ENCODE measurements at places on chromosomes 12 and 14. TPM values are rescaled to one million over a fixed set of nuclear protein-coding genes. Genes with fewer than 3 reads are reported as not detected.

DNA sequence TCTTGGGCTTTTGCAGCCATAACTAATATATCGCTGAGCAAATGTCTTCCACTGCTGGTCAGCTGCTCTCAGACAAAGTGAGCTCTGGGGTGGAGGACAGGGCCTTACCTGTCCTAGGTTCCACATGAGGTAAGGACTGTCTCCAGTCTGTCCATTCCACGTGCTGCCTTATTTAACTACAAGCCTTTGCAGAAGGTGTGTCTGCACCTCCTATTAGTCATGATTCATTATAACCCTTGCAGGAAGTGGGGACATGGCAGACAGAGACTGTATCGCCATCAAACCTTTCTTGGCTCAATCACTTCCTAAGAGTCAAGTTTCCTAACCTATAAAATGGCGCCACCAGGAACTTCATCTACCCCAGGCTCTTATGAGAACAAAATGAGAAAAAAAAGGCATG lies 46.9 kb downstream of the SLC25A47 start:
- DNase-seq = no peak

GRCh38 chr12:92362785-92363184 lies 217.1 kb upstream of the BTG1 start:
- DNase-seq = no peak

DNA sequence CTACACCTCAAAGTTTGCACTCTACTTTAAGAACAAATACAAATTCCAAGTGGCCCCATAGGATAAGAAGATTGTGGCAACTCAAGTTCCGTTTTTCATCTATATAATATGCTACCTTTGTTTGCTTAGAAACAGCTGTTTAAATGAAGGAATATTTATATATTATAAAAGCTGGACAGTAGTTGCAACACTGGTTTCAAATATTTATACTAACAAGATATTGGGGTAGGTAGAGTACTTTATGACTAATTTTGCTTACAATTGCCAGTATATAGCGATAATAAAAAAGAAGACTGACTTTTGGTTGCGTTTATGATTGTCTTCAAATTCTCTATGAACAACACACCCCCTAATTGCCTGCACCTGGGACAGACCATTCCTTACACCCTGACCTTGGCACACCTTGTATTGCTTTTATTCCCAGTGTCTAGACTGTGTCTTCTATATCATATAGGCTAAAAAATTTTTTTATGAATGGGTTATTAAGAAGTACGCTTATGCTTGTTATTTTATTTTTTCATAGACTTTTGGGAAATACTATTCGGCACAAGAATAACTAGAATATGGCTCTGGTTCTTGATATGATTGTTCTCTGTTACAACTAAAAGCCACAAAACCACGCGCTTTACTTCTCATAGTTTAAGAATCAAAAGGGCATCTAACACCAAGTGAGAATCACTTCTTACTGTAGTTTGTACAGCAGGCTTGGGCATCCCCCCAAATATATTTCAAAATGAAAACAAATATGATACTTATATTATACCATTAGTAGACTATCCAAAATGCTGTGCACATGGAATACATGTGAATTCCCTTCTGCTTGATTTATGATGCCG lies 455.4 kb upstream of the DCN start:
- no peak for DNase-seq

- no peak for DNase-seq
Measured at GRCh38 chr12:76562130-76562529, 2.6 kb upstream of the OSBPL8 start.

- DNase-seq = no peak
Measured at GRCh38 chr14:92945959-92946846, 23.3 kb downstream of the CHGA start.

DNA sequence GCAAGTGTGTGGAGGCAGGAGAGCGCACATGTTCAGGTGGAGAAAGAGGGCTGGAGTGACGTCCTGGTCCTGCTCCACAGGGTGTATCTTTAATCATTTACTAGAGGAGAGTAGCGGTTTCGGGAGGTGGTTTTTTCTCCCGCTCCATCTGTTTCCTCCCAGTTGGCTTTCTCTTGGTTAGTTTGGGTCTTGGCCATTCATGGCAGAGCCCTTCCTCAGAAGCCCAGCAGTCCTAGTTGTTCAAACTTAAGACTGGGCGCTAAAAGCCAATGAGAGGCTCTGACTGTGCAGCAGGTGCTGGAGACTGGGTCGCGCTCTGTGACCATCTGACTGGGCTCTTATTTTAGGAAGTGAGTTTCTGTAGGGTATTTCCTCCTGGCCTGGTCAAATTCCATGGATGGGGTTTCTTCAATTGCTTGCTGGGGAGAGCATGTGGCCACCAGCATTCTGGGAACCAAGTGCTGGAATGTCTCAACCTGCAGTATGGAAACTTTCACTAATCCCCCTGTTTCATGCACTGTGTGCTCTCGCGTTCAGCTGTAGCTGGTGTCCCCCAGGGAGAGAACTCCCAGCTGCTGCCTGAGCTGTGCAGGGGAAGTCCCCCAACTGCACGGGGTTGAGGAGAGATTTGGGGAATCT lies 27.4 kb upstream of the TSPAN9 start:
- DNase-seq = no peak

- no peak for DNase-seq
Measured at GRCh38 chr14:94640721-94641631, 28.8 kb downstream of the SERPINA3 start.

Gene HCAR2
- total RNA-seq = not detected

Gene SERPINA9
- total RNA-seq = not detected

Gene GTF2A1
- 42.8 TPM for total RNA-seq

Measured in activated T-cell treated with anti-CD3 and anti-CD28 coated beads, Interleukin-2, amount 50 U/mL, for 4 hours (primary cell).